Frontal cortex (tissue), 4 donors: ENCODE measurements at places on chromosomes 3 and 15.

DNA sequence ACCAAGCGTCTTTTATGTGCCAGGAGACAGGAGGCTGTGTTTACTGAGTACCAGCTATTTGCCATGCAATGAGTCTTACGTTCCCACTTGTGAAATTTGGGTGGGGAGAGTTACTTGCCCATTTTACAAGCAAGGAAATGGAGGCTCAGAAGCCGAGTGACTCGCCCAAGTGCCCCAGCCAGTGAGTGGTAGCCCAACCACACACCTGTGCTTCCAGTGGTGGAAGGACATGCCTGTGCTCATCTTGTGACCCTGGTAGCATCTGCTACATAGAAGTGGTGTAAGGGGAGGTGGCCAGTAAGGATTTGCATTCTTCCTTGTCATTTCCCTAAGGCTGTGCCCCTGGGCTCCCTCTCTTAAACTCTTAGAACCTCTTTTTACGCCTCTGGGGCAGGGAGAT is 49.3 kb downstream of the FBLN2 start:
- DNase-seq = no peak

DNA sequence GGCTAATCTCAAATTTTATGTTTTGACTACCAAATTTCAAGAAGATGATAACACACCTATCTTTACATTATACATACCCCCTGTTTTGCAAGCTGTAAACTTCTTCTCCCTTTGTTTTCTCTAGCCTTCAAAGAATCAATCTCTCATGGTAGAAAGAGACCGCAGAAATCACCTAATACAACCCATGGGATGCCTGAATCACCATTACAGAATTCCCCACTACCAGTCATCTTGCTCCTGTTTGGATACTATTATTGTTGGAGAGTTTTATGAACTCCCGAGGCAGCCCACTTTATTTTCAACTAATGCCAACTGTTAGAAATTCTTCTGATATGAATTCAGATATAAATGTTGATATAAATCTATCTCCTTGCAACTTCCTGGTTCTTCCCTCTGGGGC is 110.9 kb downstream of the FRMD5 start:
- no peak for DNase-seq

- DNase-seq = no peak
Measured at GRCh38 chr15:94704421-94704820, 473.1 kb downstream of the MCTP2 start.

DNA sequence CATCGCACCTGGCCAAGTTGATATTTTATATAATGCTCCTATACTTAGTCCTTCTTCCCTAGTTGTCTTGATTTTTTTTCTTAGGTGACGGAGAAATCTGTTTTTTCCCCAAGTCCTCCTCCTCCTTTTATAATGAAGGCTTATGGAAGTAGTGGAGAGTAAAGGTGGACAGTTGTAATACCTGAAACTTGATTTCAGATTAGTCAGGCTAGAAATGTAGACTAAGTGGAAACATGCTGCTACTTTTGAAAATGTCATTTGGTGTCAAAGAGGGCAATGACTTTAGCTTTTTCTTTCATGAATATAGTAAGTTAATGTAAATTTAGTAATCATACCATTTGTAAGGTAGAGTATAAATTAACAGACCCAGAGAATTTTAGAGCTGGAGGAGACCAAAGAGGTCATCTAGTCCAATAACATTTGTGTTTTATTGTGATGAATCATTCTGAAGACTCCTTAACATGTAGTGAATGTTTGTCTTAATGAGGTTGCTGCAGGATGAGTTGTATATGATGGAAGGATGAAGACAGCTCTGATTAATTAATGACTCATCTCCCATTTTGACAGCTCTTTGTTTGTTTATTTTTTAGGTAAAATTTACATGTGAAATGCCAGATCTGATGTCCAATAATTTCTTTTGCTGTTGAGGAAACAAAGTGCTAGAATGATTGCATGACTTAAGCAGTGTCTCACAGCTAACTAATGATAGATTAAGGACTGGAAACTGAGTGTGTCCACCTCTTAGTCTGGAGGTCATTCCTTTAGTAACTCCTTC is 8.7 kb downstream of the CTDSPL2 start:
- no peak for DNase-seq
